CD4-positive, alpha-beta T cell treated with Interleukin-6 at 100 ng/mL for 8 hours (primary cell): ENCODE measurements at places on chromosomes 4 and X.
A peak's percentile ranks its signal among the peaks of the same experiment; 100 is the strongest.

DNA sequence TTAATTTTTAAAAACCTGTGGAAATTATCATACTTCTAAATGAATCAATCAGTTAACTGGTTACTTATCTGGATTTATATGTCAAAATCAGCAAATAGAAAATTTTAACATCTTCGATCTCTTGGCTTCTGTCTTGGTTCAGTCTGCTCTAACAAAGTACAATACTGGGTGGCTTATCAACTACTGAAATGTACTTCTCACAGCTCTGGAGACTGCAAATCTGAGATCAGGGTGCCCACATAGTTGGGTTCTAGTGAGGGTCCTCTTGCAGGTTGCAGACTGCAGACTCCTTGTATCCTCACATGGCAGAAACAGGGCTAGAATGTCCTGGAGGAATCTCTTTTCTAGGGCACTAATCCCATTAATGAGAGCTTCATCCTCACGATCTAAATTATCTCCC is 1851.6 kb upstream of the TENM3 start:
- no peak for DNase-seq

GRCh38 chr4:71607780-71608677 is 175.8 kb downstream of the GC start:
- no peak for DNase-seq

- no peak for DNase-seq
These were observed 31.5 kb downstream of the LIAS start for GRCh38 chr4:39490322-39490721.

DNA sequence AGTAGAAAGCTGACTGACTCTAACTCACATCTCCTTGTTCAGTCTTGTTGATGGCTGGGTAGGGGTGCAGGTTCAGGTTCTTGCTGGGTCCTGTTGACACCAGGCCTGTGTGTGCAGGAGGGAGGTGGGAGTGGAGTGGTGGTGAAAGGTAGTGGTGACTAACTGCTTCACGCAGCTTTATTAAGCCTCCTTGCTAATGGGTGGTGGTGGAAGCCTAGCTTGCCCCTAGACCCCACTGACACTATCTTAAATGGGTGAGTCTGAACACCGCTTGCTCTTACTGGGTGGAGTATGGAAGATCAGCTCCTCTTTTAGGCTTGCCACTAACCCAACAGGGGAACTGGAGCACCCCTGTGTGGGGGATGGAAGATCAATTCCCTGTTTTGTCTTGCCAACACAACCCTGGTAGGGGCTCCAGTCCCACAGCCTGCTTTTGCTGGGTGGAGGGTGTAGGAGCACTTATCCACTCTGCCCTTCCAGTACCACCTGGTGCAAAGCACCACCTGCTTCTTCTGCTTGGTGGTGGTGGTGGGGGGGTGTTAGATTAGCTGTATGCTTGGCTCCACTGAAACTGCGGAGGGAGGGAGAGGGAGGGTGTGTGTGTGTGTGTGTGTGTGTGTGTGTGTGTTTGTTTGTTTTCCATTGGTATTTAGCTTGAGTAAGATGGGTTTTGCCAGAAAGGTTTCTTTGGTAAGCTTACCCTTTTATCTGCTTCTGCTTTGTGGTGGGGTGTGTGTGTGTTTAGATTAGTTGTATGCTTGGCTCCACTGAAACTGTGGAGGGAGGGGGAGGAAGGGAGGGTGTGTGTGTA is 25.6 kb downstream of the KDM6A start:
- DNase-seq = no peak

- DNase-seq = no peak
These were observed 126.0 kb downstream of the PPP3CA start for GRCh38 chr4:101221294-101221693.

DNA sequence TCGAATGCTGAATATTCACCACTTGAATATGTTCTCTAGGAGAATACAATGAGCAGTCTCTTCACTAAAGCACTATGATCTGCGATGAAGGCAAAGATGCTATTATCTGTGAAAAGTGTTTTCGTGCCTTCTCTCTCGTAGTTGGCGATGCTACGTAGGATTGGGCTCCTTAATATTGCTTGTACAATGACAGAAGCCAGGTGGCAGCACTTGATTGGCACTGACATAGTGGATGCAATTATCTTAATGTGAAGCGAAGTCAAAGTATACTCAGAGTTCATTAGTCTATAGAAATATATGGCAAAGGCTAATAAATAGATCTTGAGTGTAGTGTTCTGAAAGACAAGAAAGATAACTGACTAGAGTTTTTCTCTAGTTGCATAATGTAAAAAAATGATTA is 1135.7 kb upstream of the AGA start:
- no peak for DNase-seq

DNA sequence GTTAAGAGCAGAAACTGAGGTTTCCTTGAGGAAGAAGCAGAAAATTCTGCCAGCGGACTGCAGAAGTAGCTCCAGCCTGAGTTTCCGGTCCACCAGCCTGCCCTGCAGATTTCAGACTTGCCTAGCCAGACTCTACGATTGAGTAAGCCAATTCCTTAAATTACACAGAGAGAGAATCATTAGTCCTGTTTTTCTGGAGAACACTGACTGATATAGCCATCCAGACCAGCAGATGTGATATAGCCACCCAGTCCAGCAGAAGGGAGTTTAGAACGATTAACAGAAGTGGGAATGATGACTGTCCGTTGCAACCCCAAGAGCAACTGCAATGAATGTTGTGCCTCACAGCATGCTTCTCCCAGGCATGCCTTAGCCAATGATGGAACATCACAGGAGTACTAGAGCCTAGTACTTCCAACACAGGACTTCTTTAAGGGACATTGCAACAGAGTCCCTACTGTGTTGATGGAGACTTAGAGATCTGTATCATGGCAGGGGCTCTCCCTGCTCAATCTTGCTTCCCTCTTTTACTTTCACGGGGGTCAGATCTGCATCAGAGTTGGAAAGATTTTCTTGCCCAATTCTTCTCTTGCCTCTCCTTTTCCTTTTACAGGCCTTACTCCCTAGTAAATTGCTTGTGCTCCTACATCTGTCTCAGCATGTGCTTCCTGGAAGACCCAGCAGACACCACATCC is 264.6 kb upstream of the CLNK start:
- no peak for DNase-seq

DNA sequence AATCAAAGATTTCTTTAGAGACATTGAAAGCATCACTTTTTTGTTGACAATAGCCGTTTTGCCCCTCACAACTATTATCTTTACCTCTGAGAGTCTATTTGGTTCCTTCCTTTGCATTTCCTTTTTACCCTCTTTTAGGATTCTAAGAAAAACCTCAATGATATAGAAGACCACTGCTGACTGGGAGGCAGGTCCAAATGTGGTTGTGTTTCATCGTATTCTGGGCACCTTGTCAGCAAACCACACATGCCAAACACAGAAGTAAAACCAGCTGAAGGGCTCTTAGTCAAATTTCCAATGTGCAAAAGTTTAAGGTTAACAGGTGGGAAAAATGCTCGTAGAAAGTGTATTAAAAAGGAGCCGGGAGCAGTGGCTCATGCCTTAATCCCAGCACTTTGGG is 5.1 kb upstream of the PRMT9 start:
- DNase-seq = no peak

GRCh38 chr4:37970702-37971101 is 10.5 kb downstream of the PTTG2 start:
- DNase-seq = peak; percentile 39

DNA sequence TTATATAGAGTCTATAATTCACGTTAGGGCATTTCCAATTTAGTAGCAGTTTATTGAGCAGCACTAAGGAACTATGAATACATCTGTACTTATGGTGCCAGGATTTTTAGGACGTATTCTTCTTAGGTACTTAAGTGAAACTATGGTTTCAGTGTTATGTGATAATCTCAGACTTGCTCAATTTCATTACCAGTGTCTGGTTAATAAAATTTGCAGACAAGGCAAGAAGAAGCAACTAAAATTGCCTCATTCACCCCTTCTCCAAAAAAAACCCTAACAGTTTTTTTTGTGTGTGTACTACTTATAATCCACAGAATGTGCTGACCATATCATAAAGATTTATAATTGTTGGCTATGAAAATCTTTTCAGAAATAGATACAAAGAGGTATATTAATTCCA is 6.0 kb upstream of the CXCL10 start:
- DNase-seq = no peak
